ENCODE measurements at places on chromosomes 6 and 20.
A peak's percentile ranks its signal among the peaks of the same experiment; 100 is the strongest.

GRCh38 chr6:135944120-135944519, 92.6 kb downstream of the PDE7B start:
- no peak for DNase-seq

DNA sequence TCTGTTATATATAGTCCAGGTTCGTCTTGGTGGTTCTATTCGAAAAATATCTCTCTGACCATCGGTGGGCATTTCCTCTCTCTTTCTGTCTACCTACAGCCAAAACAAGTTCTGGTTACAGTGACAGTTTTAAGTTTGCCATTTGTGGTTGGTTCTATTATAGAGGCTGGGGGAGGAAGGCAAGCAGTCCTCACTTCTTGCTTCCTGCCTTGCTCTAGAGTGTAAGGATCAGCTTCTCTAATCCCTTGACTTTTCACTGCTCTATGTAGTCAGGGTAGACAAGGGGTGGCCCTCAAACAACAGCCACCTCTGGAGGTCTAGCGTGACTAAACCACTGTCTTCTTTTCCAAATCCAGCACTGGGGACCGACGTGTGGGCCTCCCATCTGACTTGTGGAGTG, 16.1 kb downstream of the E2F3 start:
- DNase-seq = no peak

DNA sequence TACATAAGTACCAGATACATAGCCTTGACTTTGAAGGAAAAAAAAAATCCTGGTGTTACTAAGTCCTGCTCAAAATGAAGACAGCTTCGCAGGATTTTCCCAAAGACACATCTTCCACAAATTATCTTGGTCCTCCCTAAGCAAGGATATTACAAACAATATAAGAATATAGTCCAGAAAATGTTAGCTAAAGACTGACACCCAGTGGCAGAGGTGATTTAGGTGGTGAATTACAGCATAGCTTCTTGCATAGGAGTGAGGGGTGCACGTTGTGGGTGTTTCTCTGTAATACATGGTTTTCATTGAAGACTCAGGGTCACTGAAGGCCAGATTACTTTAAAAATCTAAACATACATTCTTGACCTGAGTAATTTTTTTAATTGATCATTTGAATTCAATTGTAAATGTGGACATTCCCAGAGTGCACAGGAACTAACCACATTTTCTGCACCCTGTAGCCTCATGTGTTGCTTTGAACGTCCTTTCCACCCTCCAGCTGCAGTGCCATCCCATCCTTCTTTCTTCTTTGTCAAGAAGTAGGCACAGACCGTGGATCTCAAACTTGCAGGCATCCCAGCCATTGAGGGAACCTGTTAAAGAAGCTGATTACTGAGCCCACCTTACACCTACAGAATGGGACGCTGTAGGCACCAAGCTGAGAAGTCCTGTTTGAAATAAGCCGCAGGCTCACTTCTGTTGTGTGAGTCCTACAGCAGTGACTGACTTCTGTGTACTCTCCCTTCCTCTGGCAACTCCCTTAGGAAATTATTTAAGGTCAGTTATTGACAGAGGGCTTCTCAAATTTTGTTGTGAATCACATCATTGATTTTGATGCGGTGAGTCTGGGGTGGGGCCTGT, 102.6 kb downstream of the PERP start:
- DNase-seq = peak; percentile 38

DNA sequence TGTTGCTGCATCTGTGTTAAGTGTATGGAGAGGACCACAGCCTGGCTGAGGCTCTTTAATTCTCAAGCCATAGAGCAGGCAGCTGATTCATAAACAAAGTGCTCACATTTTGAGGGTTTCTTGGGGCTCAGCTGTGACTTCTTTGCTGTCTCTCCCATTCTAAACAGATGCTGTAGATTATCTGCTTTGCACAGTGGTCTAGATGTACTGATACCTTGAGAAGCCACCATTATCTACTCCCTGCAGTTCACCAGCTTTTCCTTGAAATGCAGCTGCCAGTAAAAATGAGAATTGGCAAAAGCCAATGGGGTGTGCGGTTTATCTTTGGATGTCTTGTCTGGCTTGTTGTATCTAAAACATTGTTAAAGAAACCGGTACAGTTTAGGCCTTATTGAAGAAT, 5.2 kb upstream of the CNR1 start:
- no peak for DNase-seq

GRCh38 chr20:50848846-50849673, 54.2 kb downstream of the BCAS4 start:
- DNase-seq = no peak

- no peak for DNase-seq
These were observed 42.3 kb downstream of the TMC2 start for GRCh38 chr20:2578475-2579192.

GRCh38 chr20:58839474-58839874, 11.2 kb downstream of the GNAS-AS1 start:
- no peak for DNase-seq

DNA sequence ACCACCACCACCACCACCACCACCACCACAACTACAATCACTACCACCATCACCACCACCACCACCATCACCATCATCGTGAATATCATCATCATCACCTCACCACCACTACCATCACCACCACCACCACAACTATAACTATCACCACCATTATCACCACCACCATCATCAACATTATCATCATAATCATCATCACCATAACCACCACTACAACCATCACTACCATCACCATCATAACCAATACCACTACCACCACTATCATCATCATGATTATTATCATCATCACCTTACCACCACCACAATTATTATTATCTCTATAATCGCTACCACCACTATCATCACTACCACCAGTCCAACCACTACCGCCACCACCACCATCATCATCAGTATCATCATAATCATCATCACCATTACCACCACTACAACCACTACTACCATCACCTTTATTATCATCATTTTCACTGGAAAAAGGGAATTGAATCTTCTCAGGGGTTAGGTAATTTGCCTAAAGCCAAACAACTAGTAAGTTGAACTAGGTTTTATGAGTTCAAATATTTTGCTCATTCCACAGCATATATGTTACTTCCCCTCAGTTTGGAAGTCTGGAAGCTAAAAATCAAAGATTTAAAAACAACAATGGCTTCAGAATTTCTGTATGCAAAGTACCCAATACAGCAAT, 8.3 kb downstream of the RIPOR2 start:
- no peak for DNase-seq

Measured in AG08396 (cell line).